Aorta (tissue), 5 donors: ENCODE measurements at places on chromosomes 16 and 17.

DNA sequence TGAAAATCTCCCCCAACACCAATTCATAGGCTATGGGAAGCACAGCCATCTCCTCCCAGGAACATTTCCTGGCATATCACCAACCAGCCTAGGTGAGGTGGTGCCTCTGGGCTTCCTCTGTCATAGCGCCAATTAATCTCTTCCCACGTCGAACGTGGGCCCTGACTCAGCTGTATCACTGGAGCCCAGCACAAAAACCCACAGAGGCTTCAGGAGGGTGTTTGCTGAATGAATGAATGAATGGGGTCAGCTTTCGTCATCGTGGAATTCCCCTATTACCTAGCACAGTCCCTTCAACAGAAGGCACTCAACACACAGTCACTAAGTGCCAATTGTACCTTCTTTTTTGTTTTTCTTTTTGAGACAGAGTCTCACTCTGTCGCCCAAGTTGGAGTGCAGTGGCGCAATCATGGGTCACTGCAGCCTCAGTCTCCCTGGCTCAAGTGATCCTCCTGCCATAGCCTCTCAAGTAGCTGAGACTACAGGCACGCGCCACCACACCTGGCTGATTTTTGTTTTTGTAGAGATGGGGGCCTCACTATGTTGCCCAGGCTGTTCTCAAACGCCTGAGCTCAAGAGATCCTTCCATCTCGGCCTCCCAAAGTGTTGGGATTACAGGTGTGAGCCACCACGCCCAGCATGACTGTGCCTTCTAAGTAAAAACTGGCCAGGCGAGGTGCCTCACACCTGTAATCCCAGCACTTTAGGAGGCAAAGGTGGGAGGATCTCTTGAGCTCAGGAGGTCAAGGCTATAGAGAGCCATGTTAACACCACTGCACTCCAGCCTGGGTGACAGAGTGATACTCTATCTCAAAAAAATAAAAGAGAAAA is 4.1 kb downstream of the ZNF688 start:
- DNase-seq = no peak

GRCh38 chr17:67531291-67531690 is 154.2 kb downstream of the PITPNC1 start:
- no peak for DNase-seq

GRCh38 chr17:56831369-56832095 is 2.2 kb downstream of the C17orf67 start:
- no peak for DNase-seq

DNA sequence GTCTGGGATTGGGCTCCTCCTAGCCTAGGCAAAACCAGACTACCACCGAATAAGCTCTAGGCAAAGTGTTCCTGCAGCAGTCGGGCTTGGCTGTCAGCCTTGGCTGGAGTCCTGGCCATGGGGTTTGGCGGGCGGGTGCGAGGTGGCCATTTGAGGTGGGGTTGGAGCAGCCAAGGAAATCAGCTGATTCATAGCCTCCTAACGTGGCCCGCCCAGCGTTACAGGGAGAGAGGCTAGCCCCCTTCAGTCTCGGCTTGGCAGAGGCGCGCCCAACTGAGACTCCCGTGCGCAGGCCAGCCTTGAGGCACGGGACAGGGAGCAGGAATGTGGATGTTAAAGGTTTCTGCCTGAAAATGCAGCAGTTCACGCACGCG is 1.9 kb downstream of the PMP22 start:
- DNase-seq = peak; percentile 95

- DNase-seq = no peak
These were observed 6.1 kb downstream of the USP7 start for GRCh38 chr16:8957509-8958157.

DNA sequence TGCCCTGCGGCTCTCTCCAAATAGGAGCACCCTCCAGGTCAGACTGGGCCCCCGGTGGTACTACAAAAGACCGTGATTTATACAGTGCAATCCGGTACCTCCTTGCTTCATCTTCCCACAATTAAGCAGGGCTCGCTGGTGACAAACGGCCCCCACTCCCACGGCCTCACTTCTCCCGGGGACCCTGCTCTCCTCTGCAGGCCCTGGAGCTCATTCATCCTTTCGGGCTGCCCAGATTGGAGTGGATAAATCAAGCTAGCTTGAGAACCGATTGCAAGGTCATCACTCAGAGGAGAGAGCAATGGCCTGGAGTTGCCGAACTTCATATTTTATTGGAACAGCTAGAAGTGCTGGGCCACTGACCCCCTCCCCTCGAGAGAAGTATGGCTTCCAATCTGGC is 193.5 kb upstream of the IRX6 start:
- DNase-seq = no peak

DNA sequence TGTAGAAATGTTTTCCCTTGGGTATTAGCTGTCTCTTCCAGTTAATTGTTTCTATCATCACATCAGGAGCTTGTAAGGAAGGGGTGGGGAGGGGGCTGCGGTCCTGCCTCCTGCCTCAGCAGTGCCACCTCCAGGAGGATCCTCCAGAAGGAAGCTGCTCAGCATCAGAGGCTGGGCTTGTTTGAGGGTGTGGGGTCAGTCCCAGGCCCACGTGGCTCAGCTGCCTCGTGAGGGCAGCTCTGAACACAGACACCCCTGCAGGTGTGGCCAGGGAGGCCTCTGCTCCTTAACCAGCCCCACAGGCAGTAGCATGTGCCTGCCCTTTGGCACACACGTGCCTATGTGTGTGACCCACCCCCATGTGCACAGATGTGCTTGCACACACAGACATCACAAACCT is 46.3 kb downstream of the MRM1 start:
- no peak for DNase-seq

DNA sequence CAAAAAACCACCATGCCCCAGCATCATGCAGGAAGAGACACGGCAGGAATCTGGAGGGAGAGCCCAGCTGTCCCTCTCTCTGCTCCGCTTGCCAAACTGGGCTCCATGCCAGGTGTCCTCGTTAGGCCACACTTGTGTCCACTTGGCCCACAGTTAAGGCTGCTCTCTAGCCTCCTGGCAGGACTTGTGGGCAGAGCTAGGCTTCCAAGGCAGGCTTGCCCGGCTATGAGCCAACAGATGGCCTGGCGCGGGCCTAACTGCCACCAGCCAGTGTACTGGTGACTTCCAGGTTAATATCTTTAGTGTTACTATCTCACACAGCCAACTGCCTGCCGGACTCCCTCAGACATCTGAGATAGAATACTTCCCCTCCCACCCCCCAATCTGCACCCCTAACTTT is 10.6 kb downstream of the ATP6V0D1 start:
- peak; percentile 85 for DNase-seq

DNA sequence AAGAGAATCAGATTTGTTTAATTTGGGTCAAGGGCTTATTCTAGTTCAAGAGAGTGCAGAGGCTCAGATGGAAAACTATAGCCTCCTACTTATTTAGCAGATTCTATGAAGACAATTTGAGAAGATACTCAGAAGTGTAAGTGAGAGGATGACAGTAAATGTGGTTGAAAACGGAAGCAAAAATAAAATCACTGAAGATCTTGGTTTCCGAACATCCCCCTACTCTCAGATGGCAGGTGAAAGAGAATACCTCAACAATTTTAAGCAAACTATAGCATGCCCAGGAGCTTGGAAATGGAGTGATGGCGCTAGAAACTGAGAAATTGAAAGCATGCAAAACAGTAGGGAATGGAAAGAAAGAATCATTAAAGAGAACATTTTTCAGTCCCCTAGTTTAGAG is 705.5 kb upstream of the CDH8 start:
- DNase-seq = no peak

- DNase-seq = no peak
These were observed 1.5 kb upstream of the SHISA6 start for GRCh38 chr17:11239379-11239970.

DNA sequence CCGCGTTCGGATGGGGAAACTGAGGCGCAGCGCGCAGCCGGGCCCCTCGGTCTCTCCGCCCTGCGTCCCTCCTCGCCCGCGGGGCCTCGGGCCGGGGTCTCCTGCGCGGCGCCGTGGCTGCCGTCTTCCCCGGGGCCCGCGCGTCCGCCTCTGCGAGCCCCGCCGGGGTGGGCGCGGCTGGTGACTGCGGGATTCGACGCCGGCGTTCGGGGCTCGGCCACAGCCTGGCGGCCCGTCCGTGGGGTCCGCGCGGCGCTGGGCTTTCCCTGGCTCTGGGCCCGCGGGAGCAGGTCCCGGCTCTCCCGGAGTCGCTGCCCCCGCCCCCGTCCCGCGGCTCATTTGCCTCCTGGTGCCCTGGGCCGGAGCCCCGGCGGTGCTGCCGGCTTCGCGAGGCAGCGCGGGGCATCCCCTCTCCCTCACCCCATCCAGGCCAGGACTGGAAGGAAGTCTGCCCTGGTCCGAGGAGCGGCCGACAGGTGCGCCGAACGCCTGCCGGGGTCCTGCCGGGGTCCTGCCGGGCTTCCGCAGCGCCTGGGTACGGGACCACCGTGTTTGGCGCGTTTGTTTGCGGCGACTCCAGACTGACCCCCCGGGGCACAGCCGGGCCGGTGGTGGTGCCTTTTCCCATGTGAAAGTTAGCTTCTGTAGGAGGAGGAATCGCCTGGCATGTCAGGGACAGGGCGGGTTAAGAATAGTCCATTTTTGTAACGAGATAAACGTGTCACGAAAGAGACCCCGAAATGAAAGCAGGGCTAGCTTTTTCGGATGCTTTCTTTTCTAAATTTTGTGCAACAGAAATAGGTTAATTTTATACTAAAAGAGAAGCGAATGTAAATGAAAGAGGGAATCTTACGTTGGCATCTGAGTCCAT is 671 bp downstream of the CHMP6 start:
- peak; percentile 47 for DNase-seq

DNA sequence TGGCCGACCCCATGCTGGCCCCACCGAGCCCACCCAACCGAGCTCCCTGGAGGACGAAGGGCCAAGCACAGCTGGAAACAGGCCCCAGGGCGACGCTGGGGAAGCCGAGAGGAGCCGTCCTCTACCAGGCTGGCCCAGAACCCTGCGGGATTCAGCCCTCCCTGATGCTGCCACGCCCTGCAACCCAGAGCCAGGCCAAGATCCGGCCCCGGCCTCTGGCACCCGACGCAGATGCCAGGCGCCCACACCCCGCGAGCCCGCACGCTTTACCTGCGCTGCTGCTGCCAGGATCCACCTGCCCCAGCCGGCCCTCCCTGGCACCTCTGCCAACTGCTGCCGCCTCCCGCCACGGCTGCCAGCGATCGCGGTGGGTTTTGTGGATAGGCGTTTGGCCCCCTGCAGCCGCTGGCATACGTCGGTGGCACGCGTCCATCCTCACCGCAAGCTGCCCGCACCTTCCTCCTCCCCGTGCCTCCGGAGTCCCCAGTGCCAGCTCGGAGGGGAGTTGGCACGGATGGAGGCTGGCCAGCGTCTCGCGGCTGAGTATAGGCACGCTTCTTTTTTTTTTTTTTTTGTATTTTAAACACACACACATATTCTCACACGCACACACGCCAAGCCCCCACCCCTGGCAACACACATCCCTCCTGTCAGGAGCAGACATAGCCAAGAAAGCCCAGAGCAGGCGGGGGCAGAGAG is 41.3 kb upstream of the ACSF3 start:
- DNase-seq = no peak

DNA sequence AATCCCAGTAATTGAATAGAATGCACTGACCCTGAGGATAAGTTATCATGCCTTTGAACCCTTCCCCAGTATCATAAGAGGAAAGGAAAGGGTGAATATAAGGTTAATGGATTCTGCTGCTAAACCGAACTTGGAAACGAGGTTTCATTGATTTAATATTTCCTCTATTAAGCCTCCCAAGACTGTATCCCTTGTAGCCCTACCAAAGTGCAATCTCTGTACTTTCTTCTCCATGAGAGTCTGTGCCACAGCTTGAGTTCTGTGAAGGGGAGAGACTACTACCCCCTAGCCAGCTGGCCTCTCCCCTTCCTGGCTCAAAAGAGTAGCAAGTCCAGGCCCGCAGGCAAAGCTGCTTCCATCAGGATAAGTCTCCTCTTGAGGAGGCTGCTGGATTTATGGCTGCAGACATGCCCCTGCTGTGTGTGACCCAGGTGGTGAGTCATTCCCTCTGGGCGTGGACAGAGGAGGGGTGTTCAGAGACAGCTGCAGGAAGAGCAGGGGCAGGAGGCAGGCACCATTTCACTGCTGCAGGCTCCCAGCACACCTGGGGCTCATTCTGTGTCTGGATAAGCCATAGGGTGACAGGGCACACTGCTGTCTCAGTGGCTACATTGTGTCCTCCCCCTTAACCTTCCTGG is 58.4 kb downstream of the TOM1L2 start:
- peak; percentile 81 for DNase-seq

- DNase-seq = peak; percentile 89
These were observed 593 bp upstream of the HEXIM1 start for GRCh38 chr17:45147581-45148182.

- DNase-seq = no peak
These were observed 947 bp downstream of the SLC7A6OS start for GRCh38 chr16:68309799-68310198.

DNA sequence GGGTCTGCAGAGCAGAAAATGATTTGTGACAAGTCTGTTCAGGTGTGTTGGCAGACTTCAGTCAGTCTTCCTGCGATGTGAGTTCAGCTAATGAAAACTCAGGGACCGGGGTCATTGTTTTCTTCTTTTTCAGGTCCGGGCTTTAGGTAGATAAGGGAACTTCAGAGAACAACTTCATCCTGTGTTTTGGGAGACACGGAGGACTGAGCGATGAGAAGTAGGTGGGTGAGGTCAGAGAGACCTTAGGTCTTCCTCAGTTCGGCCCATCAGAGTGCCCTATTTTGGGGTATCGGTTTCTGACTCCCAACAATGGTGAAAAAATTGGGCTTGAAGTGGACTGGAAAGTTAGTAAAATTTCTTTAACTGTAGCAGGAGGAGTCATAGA is 88.9 kb upstream of the ATF7IP2 start:
- DNase-seq = no peak
